ENCODE measurements at places on chromosomes 6 and 20.

DNA sequence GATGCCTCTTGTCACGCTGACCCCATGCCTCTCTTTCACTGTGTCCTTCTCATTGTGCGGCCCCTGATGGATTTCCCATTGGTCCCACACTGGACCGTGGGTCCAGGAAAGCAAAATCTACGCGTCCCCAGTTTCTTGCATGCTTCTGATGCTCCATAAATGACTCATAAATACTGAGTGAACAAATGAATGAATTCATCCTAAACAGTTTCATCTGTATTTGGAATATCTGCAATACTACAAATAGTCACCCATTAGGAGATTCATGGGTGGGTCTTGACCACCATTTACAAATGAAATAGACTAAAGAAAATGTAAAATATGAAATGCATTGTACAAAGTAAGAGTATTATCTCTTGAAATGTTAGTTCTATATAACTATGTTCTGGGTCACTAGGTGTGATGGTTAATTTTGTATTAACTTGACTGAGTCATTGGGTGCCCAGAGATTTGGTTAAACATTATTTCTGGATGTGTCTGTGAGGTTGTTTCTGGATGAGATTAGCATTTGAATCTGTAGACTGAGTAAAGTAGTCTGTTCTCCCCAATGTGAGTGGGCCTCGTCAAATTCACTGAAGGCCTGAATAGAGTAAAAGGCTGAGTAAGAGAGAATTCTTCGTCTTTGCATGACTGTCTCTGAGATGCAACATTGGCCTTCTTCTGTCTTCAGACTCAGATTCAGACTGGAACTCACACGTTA is 448.7 kb downstream of the PREX1 start:
- DNase-seq = no peak

- DNase-seq = no peak
Measured at GRCh38 chr6:138719011-138719635, 54.4 kb upstream of the CCDC28A start.

DNA sequence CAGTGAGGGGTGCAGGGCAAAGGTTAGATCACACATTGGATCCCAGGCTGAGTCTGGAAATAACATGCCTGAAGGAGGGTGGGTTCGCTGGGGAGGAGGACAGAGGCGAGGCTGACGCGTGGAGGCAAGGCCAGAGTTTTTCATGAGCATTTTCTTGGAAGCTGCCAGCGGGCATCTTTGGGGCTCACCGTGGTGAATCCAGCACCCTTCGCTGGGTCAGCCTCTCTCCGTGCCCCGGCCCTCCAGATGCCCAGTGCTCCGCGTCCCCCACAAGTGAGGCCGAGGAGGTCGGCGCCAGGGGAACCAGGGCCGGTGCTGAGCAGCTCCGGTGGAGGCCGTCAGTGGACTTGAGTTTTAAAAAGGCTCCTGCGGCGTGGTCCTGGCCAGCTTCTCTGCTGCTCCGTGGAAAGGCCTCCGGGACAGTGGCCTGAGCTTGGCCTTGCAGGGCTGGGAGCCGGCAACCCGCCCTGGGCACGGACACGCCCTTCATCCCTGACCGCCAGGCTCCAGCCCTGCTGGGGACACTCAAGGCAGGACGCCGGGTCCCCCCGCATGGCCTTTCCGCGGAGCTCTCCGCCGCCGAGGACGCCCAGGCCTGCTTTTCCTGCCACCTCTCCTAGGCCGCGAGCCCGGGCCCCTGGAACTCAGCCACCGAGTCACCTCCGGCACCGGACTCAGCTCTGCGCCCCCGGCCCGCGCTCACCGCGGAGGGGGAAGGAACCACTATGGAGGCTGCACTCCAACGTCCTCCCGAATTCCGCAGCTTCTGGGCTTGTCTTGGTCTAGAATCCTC is 114.3 kb downstream of the THBS2 start:
- DNase-seq = no peak

GRCh38 chr20:49751397-49751736 is 37.7 kb upstream of the B4GALT5 start:
- DNase-seq = no peak

DNA sequence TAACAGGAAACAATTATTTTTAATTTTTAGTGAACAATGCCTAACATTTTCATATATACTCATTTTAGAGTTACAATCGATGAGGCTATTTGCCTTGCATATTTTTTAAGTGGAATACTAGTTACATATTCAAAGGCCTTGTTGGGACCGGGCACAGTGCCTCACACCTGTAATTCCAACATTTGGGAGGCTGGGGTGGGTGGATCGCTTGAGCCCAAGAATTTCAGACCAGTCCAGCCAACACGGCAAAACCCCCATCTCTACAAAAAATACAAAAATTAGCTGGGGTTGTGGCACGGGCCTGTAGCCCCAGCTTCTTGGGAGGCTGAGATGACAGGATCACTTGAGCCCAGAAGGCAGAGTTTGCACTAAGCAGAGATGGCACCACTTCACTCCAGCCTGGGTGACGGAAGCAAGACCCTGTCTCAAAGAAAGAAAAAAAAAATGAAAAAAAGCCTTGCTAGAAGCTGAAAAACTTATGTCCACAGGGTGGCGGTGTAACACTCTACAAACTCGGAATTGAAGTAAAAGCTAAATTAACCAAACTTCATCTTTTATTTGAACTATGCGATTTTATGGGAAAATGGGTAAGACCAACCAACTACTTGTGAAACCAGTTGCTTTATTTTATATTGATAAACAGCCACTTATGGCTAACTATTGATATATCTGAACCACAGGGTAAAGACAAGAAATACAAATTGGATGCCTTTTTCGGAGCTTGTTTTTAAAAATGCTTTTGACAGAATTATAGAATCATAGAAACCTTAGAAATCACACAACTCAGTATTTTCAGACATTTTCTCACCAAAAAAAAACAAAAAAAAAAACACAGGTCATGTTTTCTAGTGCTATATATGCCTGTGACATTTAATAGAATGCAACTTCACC is 24.1 kb upstream of the ROS1 start:
- DNase-seq = peak; percentile 55

GRCh38 chr20:2124564-2125213 is 23.1 kb downstream of the STK35 start:
- DNase-seq = no peak

DNA sequence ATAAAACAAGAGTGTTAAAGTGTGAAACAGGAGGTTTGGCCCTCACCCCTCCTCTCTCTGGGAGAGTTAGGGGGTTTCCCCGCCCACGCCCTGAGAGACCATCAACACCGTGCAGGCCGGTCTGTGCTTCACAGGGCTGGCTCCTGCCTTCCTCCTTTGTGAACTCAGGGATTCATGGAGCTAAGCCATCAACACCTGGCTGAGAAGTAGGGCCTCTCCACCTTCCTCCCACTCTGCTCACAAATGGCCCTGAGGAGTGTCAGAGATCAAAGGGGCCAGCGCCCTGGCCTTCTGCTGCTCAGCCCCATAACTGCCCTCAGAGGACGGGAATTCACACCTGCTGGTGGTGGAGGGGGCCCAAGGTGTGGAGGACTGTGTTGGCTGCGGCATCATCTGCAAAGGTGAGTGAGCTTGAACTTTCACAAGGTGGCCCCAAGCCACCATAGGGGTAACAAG is 88.6 kb downstream of the PSMB1 start:
- no peak for DNase-seq

DNA sequence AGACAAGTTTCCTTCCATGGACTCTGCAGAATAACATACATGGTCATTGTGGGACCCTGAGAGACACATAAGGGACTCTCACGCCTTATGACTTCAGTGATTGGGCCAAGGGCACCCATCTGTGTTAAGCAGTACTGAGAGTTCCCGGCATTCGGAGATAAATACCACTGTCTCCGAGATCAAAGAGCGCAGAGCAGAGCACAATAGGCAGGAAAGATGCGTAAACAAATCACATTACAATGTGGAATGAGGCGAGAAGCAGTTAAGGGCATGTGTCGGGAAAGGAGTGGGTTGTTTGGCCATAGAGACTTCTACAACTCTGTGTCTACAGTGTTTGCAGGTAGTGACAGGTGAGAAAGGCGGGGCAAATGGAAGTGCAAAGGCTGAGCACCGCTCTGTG is 57.6 kb downstream of the NRSN1 start:
- DNase-seq = no peak

GRCh38 chr6:42604150-42604549 is 40.3 kb downstream of the UBR2 start:
- DNase-seq = no peak

DNA sequence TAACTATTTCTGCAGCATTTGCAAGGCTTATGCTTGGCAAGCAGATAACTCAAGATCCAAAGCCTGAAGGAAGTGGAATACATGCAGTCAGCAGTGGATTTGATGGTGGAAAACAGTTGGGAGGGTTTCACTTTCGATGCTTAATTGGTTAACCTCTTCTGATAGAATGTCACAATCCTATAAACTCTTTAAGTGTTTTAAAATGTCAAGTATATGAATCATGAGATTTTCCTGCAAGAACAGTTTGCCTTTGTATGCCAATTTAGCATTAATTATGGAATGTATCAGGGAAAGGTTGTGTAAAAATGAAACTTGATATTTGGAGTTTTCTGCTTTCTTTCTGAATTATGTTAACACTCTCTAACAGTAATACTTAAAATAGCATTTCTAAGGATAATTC is 36.6 kb downstream of the NKX2-4 start:
- DNase-seq = no peak

- DNase-seq = no peak
Measured at GRCh38 chr6:11341867-11342266, 109.4 kb upstream of the NEDD9 start.

DNA sequence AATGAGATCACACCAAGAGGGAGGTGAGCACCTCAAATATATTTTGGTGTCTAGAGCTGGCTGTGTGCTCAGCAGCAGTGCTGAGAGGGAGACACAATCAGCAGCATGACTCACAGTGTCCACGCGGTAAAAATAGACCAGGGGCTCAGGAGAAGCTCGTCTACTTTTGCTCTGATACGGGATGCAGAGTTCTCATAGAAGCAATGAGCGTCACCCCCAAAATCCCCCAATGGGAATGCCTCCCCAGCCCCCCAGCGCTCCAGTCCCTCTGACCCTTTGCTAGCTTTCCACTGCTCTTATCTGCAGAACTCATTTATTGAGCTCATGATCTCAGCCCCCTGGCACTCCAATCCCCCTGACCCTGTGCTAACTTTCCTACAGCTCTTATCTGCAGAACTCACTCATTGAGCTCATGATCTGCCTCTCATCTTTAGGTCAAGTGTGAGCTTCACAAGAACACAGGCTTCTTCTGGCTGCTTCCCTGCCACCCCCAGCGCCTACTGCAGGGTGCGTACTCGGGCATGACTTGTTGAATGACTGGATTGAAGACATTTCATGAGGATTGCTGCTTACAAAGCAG is 34.0 kb downstream of the SYNDIG1 start:
- DNase-seq = no peak

DNA sequence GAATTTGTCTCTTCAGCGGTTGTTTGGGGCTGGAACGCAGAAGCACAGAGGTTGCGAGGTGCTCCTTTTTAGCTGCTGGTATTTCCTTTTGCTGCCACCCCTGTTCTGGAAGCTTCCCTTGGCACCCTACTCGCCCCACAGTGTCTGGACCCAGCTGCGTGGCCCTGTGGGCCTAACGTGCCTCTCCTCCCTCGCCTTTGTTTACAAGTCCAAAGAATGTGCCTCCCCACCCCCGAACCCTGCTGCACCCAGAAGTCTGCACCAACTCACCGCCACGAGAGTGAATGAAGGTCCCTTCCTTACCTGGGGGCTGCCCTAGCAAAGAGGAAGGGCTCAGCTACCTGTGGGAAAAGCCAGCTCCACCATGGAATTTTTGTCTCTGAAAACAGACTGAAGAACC is 139.7 kb upstream of the RPS6KA2 start:
- no peak for DNase-seq

GRCh38 chr6:144065213-144065660 is 30.1 kb downstream of the SF3B5 start:
- DNase-seq = peak; percentile 35

DNA sequence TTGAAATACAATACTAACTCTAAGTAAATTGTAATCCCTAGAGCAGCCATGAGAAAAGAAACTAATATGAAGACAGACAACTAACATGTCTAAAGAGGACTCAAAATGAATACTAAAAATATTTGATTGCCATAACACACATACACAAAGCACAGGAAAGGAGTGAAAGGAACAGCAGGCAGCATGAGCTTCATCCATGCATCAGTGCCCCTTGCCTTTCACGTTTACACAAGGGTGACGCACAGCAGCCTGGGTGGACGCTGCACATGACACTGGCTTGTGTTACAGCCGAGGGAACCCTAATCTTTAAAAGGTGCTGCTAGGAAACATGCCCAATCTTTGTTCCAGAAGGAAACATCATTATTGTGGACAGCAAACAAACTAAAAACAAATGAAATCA is 123.5 kb downstream of the MAN1A1 start:
- DNase-seq = no peak

- DNase-seq = no peak
Measured at GRCh38 chr6:7115543-7116231, 7.9 kb downstream of the RREB1 start.

DNA sequence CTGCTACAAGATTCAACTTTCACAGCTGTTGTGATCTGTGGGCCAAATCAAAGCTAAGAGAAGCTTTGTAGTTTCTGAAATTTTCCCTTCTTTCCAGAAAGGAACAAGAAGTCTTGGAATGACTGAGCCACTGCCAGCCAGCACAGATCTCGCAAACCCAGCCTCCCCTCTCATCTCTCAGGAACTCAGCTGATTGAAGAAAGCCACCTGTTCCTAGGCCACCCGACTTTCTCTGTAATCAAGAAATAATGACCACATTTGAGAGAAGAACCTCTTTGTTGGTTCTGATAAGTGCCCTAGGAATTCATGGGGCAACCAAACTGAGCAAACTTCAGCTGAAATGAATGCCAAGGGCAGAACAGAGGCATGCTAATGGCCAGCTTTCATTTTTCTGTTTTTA is 61.7 kb downstream of the HDGFL1 start:
- no peak for DNase-seq

GRCh38 chr6:146444189-146444588 is 99.4 kb upstream of the RAB32 start:
- no peak for DNase-seq

GRCh38 chr6:77587963-77588362 is 64.9 kb upstream of the MEI4 start:
- DNase-seq = no peak

- DNase-seq = no peak
Measured at GRCh38 chr20:1304710-1305515, 24.0 kb downstream of the SDCBP2 start.

DNA sequence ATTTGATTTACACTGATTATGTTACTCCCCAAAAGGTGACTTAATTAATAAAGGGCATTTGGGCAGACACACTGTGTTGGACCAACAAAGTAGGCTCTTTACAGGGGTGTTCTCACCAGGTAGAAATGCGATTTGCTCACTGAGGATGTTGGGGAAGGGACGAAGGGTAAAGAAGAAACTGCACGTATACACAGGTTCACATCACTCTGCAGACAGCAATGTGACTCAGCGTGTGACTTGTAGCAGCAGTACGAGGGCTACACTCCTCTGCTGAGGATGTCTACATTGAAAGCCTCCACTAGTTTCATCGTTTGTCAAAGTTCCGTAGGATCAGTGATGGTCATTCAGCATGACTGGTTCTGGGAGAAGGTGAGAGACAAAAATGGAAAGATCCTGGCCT is 52.7 kb upstream of the TMEM181 start:
- no peak for DNase-seq

- no peak for DNase-seq
Measured at GRCh38 chr6:12313306-12313991, 23.3 kb downstream of the EDN1 start.

Data from activated naive CD4-positive, alpha-beta T cell treated with Interleukin-2 at 50 U/mL for 16 hours (primary cell).